ENCODE measurements at places on chromosomes 7 and 10.

GRCh38 chr7:142746264-142746663, 3.0 kb upstream of the PRSS1 start:
- DNase-seq = no peak

GRCh38 chr7:16619979-16620408, 25.6 kb downstream of the ANKMY2 start:
- no peak for DNase-seq

DNA sequence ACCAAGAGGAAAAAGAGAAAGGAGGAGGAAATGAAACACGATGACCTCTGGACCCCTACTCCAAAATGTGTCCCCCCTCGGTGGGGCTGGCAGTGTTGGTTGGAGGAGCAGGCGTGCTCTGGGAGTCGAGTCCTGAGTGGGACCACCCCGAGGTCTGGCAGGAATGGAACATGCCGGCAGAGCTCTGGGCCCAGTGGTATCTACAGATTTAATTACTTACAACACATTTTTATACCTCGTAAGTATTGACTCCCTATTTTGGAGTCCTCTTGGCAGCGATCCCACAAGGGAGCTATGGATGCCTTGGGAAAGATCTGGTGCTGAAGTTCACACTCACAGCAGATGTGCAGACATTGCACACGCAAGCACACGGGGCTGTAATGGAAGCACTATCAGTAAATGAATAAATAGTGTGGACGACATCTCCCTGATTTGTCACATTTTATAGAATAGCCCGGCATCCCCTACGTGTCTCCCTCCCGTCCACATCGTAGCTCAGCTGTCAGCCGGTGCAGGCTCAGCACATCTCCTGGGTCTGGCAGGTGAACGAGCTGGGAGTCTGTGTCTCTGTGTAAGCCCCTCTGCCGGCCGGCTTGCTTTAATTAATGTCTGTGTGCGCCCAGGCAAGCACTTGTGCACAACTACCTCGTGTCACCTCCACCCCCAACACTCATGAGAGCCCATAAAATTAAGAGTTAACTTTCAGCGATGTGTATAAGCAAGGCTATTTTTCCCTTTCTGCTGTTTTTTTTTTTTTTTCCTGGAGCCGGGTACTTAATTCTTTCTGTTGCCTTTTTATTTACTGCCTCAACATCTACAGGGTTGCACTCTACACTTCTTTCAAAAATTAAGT, 603.2 kb downstream of the LRMDA start:
- no peak for DNase-seq

- DNase-seq = no peak
Measured at GRCh38 chr10:80466724-80467326, 12.7 kb downstream of the TSPAN14 start.

DNA sequence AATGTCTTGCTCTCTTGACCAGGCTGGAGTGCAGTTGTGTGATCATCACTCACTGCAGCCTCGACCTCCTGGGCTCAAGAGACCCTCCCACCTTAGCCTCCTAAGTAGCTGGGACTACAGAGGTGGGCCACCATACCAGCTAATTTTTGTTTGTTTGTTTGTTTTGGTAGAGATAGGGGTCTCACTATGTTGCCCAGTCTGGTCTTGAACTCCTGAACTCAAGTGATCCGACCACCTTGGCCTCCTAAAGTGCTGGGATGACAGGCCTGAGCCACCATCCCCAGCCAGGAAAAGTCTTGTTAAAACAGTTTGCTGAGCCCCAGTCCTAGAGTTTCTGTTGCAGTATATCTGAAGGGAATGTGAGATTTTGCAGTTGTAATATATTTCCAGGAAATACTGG, 83.9 kb downstream of the SKIDA1 start:
- no peak for DNase-seq

DNA sequence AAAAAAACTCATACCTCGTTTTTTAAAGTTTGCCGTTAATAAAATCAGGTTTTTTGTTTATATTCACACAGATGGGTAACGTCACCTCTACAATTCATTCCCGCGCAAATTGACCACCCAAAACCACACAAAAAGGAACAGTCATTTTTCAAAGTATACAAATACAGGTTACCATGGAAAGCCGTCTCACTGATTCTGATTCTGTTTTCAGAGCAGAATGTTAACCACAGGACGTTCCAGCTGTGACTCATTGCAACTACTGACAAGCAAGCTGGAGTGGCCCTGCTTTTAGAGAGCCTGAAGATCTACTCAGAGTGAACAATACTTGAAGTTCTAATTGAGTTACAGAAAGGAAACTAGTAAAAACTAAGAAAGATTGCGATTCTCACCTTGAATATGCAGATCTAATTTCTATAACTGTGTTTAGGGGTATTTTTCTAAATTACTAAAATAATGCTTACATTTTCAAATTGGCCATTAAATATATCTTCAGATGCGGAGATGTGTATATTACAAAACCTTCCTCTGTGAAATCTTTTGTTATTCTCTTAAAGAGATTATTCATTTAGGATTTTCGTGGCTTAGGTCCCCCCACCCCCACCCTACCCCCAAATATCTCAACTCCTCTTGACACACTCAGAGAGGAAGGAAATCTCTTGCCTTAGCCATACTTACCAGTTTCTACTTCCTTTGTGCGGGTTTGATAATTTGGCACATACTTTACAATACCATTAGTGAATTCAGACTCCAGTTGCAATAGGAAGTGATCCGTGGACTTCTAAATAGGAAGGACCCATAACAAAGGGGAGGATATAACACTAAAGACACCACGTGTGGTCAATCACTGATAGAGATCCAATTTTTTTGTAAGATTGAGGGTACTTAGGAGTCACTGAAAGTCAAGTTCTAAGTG, 106.0 kb downstream of the CUBN start:
- no peak for DNase-seq

GRCh38 chr7:106584914-106585759, 75.8 kb downstream of the CCDC71L start:
- DNase-seq = no peak

DNA sequence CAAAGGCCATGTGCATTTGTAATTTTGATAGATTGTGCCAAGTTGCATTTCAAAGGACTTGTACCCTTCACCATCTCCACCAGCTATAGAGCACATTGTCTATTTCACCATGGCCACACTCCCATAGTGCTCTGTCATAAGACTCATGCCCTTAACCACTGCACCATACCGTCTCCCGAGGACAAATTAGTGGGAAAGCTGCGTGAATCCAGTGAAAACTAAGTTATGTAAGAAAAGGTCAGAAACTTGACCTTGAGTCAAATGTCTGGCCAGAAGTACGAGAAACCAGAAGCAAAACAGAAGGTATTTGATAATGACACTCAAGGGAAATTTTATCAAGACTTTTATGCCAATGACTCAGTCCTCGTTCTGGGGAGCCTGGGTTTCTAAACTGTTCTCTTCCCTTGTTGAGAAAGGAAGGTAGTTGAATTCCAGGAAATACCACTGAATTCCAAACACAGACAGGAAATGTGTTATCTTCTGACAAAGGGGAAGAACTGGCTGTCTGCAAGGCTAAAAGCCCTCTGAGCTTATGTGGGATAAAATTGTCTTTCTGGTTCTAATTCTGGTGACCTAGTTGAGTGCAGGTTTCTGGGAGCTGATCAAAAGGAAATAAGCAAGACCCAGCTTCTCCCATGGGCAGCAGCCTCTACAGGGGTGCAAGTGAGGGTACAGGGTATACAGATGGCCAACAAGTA, 49.7 kb downstream of the CDK1 start:
- DNase-seq = no peak

DNA sequence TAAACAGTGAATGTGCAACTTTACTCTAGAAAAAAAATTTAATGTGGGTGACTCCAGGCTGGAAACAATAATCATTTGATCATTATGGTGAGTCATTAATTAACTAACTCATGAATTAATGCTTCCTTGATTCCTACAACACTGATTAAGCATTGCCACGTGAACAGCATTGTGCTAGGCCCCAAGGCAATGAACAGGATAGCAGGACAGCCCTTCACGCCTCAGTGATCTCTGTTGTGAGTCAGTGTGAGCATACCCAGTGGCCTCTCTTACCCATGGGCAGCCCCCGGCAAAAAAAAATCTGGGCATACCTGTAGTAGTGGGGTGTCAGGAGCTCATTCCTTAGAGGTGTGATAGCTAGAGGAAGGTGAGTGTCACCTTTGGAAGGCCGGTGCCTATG, 76.0 kb downstream of the DENND2A start:
- DNase-seq = no peak

- no peak for DNase-seq
Measured at GRCh38 chr10:93579089-93579488, 12.6 kb downstream of the FFAR4 start.

Measured in cortex of kidney (tissue), 1 donor.